ENCODE measurements at places on chromosomes 3 and 15. TPM values are rescaled to one million over a fixed set of nuclear protein-coding genes. Genes with fewer than 3 reads are reported as not detected.

The HGD gene
- 5.9 TPM for total RNA-seq

The MGLL gene
- total RNA-seq: 82.2 TPM

The BTD gene
- 16.0 TPM for total RNA-seq

The PLA2G4B gene
- total RNA-seq: 0.65 TPM

The CHST13 gene
- 0.29 TPM for total RNA-seq

The SHC4 gene
- total RNA-seq: 9.3 TPM

The ATP13A5 gene
- not detected for total RNA-seq

The CFAP44 gene
- 2.1 TPM for total RNA-seq

The IL5RA gene
- not detected for total RNA-seq

The MYL3 gene
- 4.2 TPM for total RNA-seq

The LRRC2 gene
- total RNA-seq: not detected

The MUC20 gene
- total RNA-seq: 9.3 TPM

The COPG1 gene
- 124 TPM for total RNA-seq

The IGDCC3 gene
- not detected for total RNA-seq

The TRIM42 gene
- not detected for total RNA-seq

The AADACL2 gene
- total RNA-seq: not detected

The SPATA12 gene
- total RNA-seq: 0.43 TPM

The GP9 gene
- not detected for total RNA-seq

The CSK gene
- 35.2 TPM for total RNA-seq

Data from epithelial cell of proximal tubule (primary cell).